ENCODE measurements at places on chromosomes 11 and 22. TPM values are rescaled to one million over a fixed set of nuclear protein-coding genes. Genes with fewer than 3 reads are reported as not detected.
A peak's percentile ranks its signal among the peaks of the same experiment; 100 is the strongest.

GRCh38 chr11:61754534-61755482 lies 2.4 kb downstream of the MYRF start:
- DNase-seq, result no peak

- no peak for DNase-seq
Measured at GRCh38 chr11:2115308-2115707, 23.9 kb downstream of the IGF2 start.

- no peak for DNase-seq
Measured at GRCh38 chr11:61577383-61578118, 3.3 kb downstream of the SYT7 start.

DNA sequence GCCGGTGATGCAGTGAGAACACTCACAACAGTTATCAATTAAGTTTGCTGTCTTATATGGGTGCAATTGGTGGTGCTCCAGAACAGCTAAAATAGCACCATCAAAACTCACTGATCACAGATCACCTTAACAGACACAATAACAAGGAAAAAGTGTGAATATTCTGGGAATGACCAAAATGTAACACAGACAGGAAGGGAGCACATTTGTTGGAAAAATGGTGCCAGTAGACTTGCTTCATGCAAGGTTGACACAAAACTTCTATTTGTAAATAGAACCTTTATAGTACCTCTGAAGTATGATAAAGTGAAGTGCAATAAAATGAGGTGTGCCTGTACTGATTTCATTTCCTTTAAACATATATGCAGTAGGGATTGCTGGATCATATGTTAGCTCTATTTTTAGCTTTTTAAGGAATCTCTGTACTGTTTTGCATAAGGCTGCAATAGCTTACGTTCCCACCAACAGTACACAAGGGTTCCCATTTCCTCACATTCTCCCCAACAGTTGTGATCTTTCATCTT lies 56.7 kb upstream of the GLYATL1B start:
- no peak for DNase-seq

DNA sequence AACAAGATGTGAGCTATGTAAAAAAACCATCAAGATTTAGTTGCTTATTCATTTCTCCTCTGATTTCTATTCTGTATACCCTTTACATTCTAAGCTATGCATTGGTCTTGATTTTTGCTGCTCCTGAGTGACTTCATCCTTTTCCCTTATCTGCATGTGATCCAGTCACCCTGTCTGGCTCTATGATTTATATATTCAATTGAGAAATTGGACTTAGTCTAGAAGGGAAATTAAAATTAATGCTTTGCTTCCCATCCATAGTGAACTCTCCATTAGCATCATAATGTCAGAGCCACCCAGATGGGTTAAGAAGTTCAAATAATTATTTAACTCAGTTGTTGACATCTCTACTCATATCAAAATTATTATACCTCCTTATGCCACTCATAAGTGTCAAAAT lies 5.0 kb downstream of the JRKL start:
- no peak for DNase-seq

DNA sequence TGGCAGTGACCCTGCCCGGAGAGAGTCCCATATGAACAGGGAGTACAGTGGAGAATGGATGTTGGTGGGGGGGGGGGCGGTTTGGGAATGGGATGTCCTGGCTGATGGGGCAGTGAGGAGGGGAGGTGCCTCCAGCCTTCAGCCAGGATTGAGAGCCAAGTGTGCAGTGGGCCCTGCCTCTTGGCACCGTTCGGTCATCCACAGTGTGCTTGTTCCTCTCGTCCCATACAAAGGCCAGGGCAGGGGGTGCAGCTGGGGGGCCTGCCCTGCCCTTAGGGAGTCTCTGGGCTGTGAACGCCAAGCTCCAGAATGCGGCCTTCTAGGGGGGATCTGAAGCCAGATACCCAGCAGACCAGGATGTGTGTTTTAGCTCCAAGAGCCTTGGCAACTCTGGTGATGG lies 34.0 kb downstream of the KCNC1 start:
- DNase-seq, result no peak

DNA sequence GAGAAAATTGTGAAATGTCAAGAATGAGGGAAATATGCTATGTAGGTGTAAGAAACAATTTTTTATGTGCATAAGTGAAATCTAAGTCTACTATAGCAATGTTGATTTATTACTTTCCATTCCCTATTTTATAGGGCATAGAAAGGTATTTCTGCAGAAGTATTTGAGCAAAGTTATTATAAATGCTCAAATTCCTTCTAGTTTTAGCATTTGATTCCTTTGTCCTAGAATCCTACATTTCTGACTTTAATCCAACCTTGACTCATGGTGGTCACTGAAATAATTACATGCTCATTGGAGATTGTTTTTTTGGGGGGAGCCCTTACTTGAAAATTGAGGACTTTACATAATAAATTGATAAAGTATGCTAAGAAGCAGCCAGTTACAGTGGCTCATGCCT lies 716.6 kb upstream of the LUZP2 start:
- no peak for DNase-seq

GRCh38 chr11:71215425-71215965 lies 36.9 kb downstream of the SHANK2 start:
- DNase-seq, result no peak

GRCh38 chr11:60957188-60957587 lies 5.2 kb upstream of the SLC15A3 start:
- no peak for DNase-seq

GRCh38 chr22:22935056-22935545 lies 47.5 kb downstream of the IGLL5 start:
- no peak for DNase-seq

GRCh38 chr11:75796091-75796435 lies 18.9 kb upstream of the UVRAG start:
- DNase-seq, result no peak

GRCh38 chr11:44946263-44946662 lies 4.4 kb downstream of the TP53I11 start:
- DNase-seq, result peak; percentile 37

- DNase-seq, result no peak
Measured at GRCh38 chr11:38345286-38345685, 1747.2 kb upstream of the RAG2 start.

- DNase-seq, result no peak
Measured at GRCh38 chr11:103344886-103345285, 235.7 kb downstream of the DYNC2H1 start.

- no peak for DNase-seq
Measured at GRCh38 chr11:131588057-131588456, 217.6 kb downstream of the NTM start.

DNA sequence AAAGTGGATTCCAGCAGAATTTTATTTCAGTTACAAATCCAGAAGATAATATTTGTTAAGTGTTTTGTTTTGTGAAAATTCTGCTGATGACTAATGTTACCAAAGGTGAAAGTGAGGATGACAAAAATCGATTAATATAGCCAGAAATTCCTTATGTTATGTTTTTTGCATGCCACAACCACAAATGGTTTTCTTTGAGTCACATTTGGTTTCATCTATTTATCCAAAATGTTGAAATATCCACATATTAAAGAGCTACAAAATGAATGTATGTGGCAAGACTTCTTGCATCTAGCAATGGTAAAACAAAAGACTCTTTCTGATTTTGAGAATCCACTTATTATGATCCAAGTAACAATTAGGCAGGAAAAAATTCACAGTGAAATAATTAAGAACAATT lies 150.1 kb upstream of the LRRC4C start:
- no peak for DNase-seq

- DNase-seq, result no peak
Measured at GRCh38 chr11:117127171-117127901, 16.8 kb upstream of the PAFAH1B2 start.

DNA sequence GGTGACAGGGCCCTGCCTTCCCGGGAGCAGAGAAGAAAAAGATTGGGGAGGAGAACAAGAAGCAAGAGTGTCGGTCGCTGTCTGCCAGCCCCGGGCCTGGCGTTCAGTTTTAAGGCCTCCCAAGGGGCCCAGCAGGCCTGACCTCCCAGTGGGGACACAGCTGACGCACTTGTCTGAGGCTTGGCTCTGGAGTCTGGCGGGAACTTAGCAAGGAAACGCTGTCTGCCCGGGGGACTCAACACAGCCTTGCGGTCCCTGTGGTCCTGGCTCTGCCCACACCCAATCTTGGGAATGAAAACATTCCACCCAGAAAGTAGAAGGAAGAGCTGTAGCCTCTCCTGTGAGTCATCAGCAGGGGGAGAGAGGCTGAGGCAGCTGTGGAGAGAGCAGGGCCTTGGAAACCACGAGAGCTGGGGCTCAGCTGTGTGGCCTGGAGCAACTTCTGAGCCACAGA lies 54.4 kb downstream of the TRAF6 start:
- no peak for DNase-seq

- no peak for DNase-seq
Measured at GRCh38 chr11:118660681-118661424, 18.6 kb downstream of the TREH start.

DNA sequence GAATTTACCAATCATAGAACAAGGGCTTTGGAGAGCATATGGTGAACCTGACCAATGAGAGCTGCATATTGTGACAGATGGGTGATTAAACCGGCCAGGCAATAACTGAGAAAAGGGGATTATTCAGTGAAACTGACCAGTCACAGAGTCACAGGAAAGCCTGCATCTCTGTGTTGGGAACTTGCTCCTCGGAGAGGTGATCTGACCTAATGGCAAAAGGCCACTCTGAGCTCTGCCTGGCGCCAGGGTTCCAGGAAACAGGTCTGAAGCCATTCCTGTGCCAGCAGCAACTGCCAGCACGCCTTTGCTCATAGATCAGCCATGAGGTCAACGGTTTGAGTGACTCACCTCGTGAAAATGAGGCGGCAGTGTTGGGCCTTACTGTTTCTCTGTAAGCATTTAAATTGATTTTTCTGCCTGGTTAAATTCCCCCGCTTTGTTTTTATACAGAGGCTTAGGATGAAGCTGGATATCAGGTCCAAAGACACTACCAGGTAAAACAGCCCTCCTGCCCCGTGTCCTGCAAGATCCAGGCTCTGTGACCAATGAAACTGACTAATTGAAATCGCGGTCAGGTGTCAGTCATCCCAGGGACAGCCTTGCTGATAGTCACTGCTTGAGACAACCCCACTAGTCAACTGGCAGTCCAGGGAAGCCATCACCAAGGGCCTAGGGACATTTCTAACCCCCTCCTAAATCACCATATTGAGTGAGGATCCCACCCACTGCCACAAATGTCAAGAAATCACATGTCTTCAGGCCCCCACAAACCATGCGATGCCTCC lies 35.8 kb upstream of the MYOD1 start:
- no peak for DNase-seq

- DNase-seq, result no peak
Measured at GRCh38 chr11:26286472-26287066, 45.4 kb upstream of the ANO3 start.

DNA sequence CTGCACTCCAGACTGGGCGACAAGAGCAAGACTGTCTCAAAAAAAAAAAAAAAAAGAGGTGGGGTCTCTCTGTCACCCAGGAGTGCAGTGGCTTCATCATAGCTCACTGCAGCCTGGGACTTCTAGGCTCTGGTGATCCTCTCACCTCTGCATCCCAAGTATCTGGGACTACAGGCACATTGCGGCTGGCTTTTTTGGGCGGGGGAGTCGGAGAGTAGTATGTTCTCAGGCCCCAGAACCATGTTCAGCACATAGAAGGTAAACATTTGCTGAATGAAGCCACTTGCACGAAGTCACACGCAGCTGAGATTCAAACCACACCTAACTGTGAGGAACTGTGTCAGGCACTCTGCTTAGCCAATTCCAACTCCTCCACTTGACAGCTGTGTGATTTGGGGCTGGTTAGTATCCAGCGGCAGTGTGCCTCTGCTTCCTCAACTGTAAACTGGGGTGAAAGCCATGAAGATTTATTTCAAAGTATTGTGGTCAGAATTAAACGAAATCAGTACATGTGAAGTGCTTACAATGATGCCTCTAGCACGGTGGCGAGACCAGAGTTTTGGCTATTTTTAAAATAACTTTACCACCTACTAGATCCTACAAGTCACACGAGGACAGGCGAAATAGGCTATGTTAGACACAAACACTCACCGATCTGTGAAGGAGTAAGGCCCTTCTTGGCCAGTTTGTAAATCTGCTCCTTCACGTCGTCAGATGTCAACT lies 789 bp downstream of the RPS13 start:
- DNase-seq, result no peak

DNA sequence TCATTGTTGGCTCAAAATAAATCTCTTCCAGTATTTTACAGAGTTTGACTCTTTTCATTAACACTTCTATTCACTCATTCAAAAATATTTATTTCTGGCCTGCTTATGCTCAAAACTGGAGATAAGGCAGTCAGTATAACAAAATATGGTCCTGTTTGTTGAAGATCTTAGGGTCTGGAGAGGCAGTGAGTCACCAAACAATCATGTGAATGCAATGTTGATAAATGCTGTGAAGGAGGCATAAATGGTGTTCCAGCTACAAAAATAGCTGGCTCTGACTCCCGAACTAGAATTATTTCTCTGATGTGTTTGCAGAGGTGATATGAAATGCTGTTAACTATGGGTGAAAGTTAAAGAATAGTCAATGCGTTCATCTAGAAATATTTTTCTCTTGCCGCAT lies 390.6 kb downstream of the AASDHPPT start:
- no peak for DNase-seq

DNA sequence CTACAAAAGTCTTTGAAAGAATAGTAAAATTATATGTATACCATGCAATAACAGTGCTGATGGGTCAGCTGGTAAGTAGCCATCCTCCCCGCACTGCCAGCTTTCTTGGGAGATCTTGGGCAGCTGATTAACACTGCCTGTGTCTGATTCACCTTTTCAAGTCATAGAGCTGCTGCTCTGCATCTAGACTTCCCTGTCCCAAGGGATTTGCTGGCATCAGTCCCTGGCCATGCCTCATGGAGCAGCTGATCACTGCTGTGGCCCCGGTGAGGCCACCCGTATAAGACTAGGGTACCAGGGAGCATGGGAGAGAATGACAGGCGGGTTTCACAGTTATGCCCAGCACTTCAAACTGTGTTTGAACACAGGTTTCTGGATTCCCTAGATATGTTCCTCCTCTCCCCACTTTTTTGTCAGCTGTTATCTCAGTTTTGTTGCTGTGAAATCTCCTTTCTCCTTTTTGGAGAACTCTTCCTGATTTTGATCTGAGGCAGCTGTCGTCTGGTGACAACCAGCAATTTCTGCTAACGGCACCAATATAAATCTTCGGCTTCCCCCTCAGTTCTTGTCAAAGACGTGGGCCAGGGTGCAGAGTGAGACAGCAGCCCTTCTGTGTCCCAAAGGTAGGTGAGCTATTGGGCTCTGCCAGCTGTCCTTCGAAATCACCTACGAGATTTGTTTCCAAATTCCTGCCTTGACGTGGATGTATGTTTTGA lies 438.9 kb downstream of the NTM start:
- no peak for DNase-seq

DNA sequence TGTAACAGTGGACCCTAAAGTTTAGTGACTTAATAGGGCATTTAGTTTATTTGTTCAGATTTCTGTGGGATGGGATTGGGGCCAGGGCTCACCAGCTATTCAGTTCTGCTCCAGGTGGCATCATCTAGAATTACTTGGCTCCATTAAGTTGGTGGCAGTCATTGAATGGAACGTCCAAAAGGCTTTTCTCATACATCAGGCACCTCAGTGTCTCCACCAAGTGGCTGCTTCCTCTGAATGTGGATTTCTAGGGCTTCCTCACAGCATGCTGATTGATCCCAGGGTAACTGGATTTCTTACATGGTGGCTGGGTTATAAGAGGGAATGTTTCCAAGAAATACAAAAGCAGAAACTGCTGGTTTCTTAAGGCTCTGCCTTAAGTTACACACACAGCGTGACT lies 34.7 kb downstream of the USP47 start:
- DNase-seq, result no peak

- no peak for DNase-seq
Measured at GRCh38 chr11:88655656-88656055, 318.1 kb upstream of the CTSC start.

Gene ZP1
- not detected for total RNA-seq

Gene C22orf39
- 21.6 TPM for total RNA-seq

Gene PLEKHB1
- 12.3 TPM for total RNA-seq

Gene KCNQ1
- 55.8 TPM for total RNA-seq

Gene KRTAP5-8
- 0.35 TPM for total RNA-seq

Gene C11orf65
- total RNA-seq, result 0.50 TPM

Gene TRPC6
- 0.37 TPM for total RNA-seq

Data from colonic mucosa (tissue), 4 donors.